ENCODE measurements at places on chromosomes 4 and X. TPM values are rescaled to one million over a fixed set of nuclear protein-coding genes. Genes with fewer than 3 reads are reported as not detected.
A peak's percentile ranks its signal among the peaks of the same experiment; 100 is the strongest.

- DNase-seq, result no peak
- H3K27me3 ChIP-seq, result no peaks in the 10 kb centered on the region
- H3K4me3 ChIP-seq, result no peak overlapping the region
- H3K36me3 ChIP-seq, result no peaks in the 10 kb centered on the region
- no peak overlapping the region for H3K27ac ChIP-seq
Measured at GRCh38 chr4:10530137-10530786, 73.0 kb upstream of the ZNF518B start.

GRCh38 chr4:120132935-120133334 lies 66.3 kb upstream of the MAD2L1 start:
- H3K27ac ChIP-seq, result no peak overlapping the region
- DNase-seq, result no peak
- peaks cover 2% of the 10 kb centered on the region for H3K27me3 ChIP-seq

DNA sequence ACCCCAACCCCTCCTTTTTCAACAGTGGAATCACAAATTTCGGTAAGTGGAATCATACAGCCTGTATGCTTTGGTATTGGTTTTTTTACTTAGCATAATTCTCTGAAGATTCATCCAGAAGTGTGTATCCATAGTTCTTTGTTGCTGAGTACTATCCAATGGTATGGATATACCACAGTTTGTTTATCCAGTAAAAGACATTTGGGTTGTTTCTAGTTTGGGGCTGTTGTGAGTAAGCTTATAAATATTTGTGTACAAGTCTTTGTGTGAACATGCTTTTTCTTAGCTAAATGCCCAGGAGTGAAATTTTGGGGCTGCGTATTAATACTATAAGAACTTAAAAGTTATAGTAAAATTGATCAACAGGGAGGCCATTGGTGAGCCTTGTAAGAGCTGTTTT lies 57.5 kb upstream of the GC start:
- H3K27me3 ChIP-seq, result no peaks in the 10 kb centered on the region
- H3K4me1 ChIP-seq, result no peaks in the 10 kb centered on the region
- H3K36me3 ChIP-seq, result no peaks in the 10 kb centered on the region
- H3K4me3 ChIP-seq, result no peak overlapping the region
- no peak overlapping the region for H3K27ac ChIP-seq

- H3K4me3 ChIP-seq, result no peak overlapping the region
- no peak overlapping the region for H3K27ac ChIP-seq
- H3K36me3 ChIP-seq, result no peaks in the 10 kb centered on the region
- DNase-seq, result no peak
- H3K27me3 ChIP-seq, result peaks cover 5% of the 10 kb centered on the region
Measured at GRCh38 chrX:43446752-43447151, 209.3 kb upstream of the MAOA start.

GRCh38 chr4:3449047-3449573 lies 7.3 kb downstream of the HGFAC start:
- no peak for DNase-seq
- H3K27me3 ChIP-seq, result no peaks in the 10 kb centered on the region
- no peaks in the 10 kb centered on the region for H3K4me1 ChIP-seq
- no peaks in the 10 kb centered on the region for H3K36me3 ChIP-seq

DNA sequence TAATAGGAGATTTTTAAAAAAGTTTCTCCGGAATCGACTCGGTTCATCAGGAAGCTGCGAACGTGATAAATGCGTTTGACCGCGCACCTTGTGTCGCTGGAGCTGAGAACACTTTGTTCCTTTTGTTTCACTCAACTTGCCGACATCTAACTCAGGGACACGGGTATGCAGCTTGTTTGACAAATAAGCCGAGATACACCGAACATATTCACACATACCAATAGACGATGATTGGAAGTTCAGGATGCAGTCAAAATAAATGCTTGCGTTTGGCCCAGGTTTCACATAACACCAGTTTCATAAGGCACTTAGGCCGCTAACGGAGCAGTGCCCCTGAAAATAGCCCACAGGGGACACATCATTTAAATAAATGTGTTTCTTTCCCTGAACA lies 932 bp upstream of the SHISA3 start:
- DNase-seq, result no peak
- H3K27me3 ChIP-seq, result peaks cover 39% of the 10 kb centered on the region
- no peak overlapping the region for H3K27ac ChIP-seq
- H3K4me3 ChIP-seq, result no peak overlapping the region

- H3K4me3 ChIP-seq, result no peak overlapping the region
- no peaks in the 10 kb centered on the region for H3K27me3 ChIP-seq
Measured at GRCh38 chr4:62075521-62075920, 875.4 kb downstream of the ADGRL3 start.

GRCh38 chr4:142721187-142721586 lies 124.9 kb downstream of the INPP4B start:
- no peak overlapping the region for H3K4me3 ChIP-seq
- peaks cover 2% of the 10 kb centered on the region for H3K4me1 ChIP-seq
- DNase-seq, result no peak
- no peaks in the 10 kb centered on the region for H3K27me3 ChIP-seq

DNA sequence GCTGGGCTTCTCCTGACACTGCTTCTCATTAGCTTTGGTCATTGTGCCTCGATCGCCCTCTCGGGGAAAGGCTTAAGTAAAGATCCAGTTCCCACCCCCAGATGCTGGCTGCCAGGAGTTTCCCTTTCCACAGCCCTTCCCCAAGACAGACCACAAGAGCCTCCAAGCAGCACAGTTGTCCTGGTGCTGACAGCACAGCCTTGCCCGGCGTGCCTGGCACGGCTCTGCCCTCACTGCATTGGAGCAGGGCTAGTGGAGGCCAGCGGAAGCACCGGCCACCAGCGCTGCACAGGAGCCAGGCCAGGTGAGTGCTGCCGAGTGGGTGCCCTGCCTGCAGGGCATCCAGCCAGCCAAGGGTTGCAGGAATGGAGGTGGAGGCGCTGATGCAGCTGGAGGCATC lies 9.7 kb upstream of the MSANTD1 start:
- no peak for DNase-seq
- no peaks in the 10 kb centered on the region for H3K27me3 ChIP-seq
- H3K36me3 ChIP-seq, result peaks cover 47% of the 10 kb centered on the region
- H3K4me3 ChIP-seq, result no peak overlapping the region

GRCh38 chrX:42246814-42247213 lies 323.5 kb upstream of the CASK start:
- H3K4me3 ChIP-seq, result no peak overlapping the region
- H3K27me3 ChIP-seq, result no peaks in the 10 kb centered on the region
- DNase-seq, result no peak
- no peaks in the 10 kb centered on the region for H3K4me1 ChIP-seq
- H3K27ac ChIP-seq, result no peak overlapping the region
- no peaks in the 10 kb centered on the region for H3K36me3 ChIP-seq

GRCh38 chr4:47145630-47146029 lies 114.3 kb downstream of the GABRB1 start:
- H3K36me3 ChIP-seq, result no peaks in the 10 kb centered on the region
- no peak overlapping the region for H3K27ac ChIP-seq
- no peaks in the 10 kb centered on the region for H3K4me1 ChIP-seq
- H3K4me3 ChIP-seq, result no peak overlapping the region

DNA sequence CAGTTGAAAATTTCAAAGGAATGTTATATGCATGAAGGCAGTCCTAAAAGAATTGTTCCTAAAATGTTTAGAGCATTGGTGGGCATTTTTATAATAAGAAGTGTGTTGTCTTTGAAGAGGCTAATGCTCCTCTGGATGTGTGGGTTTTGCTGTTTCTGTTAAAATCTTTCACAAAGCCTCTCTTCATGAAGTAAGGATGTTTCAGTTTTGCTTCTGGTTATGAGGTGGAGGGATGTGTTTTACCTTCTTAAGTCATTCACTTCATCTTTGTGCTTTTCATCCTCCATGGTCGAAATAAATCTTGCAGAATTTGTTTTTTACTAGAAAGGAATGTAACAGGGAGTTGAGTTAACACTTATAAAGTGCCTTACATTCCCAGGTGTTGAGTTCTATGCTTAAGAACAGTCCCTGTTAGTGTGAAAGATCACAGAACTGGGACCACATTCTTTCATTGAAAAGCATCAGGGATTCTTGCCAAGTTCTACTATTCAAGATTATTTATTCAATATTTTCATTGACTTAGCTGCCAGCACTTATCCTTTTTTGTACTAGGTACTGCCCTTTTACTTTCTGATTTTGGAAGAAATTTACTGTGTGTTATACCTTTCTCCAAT lies 21.1 kb downstream of the FHIP1A start:
- H3K27ac ChIP-seq, result no peak overlapping the region
- H3K27me3 ChIP-seq, result no peaks in the 10 kb centered on the region
- H3K4me1 ChIP-seq, result no peaks in the 10 kb centered on the region
- no peak for DNase-seq
- H3K36me3 ChIP-seq, result no peaks in the 10 kb centered on the region

DNA sequence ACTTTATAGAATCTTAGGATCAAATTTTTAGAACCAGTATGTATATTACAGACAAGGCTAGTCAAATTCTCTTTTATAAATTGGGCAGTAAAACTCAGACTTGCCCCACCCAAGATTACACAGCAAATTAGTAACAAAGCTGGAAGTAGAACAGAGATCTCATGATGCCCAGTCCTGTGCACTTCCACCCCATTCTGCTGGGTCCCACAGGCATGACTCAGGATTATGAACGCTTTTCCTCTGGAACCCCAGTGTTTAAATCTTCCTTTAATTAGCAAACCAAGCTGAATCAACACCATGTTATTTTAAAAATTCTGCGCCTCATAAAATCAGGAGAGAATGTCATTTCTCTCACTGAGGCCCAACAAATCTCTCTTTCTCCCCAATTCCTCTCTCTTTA lies 1.5 kb upstream of the IL13RA2 start:
- no peaks in the 10 kb centered on the region for H3K4me1 ChIP-seq
- H3K4me3 ChIP-seq, result no peak overlapping the region
- H3K27ac ChIP-seq, result no peak overlapping the region
- no peaks in the 10 kb centered on the region for H3K27me3 ChIP-seq
- H3K36me3 ChIP-seq, result no peaks in the 10 kb centered on the region

DNA sequence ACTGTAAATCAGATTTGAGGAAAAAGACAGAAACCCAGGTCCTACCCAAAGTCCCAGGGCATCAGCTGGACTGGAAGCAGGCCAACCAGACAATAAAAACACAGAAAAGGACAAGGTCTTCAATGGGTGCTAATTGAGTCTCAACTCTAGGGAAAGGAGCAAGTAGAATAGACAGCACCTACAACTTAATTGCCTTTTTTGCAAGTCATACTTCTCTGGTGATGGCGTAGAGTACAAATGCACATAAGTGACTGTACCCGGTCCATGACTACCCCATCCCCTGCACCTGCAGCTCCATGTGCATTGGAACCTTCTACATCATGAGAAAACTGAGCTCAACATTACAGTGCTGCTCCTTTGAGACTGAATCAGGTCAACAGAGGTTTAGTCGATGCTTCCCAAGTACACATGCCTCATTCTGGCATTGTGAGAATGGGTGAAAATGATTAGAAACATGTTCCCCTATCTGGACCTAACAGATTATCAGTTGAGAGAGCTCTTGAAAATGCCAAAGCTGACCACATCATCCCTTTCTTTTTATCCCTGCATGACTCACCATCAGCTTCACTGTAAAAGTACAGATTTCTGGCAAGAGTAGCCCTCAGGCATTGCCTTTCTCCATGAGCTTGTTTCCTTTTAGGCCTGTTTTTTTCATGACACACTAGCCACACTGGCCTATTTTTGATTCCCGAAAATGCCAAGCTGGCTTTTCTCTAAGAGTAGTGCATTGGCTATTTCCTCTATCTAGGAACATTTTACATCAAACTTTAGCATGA lies 298.3 kb downstream of the HS3ST1 start:
- no peaks in the 10 kb centered on the region for H3K27me3 ChIP-seq
- no peak for DNase-seq
- no peaks in the 10 kb centered on the region for H3K4me1 ChIP-seq
- no peaks in the 10 kb centered on the region for H3K36me3 ChIP-seq

- no peak overlapping the region for H3K27ac ChIP-seq
- no peaks in the 10 kb centered on the region for H3K36me3 ChIP-seq
- DNase-seq, result no peak
- H3K4me1 ChIP-seq, result no peaks in the 10 kb centered on the region
- no peak overlapping the region for H3K4me3 ChIP-seq
Measured at GRCh38 chr4:96744676-96745075, 904.8 kb downstream of the PDHA2 start.

GRCh38 chrX:134821901-134822300 lies 163.6 kb upstream of the PLAC1 start:
- no peak for DNase-seq
- H3K27me3 ChIP-seq, result no peaks in the 10 kb centered on the region
- no peaks in the 10 kb centered on the region for H3K4me1 ChIP-seq
- H3K27ac ChIP-seq, result no peak overlapping the region
- H3K36me3 ChIP-seq, result no peaks in the 10 kb centered on the region

- H3K4me1 ChIP-seq, result peaks cover 7% of the 10 kb centered on the region
- H3K36me3 ChIP-seq, result no peaks in the 10 kb centered on the region
- DNase-seq, result peak; percentile 51
- H3K4me3 ChIP-seq, result no peak overlapping the region
- no peak overlapping the region for H3K27ac ChIP-seq
Measured at GRCh38 chr4:6264225-6264540, 5.5 kb upstream of the WFS1 start.

DNA sequence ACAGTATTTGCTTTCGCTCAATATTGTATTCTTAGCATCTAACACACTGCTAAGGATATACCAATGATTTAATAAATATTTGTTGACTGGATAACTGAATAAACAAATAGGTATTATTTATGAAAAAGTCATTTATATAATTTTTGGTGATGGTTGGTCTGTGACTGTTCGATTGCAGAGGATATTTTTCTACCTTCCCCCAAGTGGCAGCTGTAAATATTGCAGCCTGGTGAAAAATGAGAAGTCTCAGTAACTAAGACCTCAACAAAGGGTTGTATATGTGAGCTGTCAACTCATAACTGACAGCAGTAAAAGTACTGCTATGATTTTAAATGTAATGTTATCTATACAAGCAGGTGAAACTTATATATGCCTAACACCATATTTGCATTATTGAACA lies 36.0 kb downstream of the HTR2C start:
- H3K27ac ChIP-seq, result no peak overlapping the region
- DNase-seq, result no peak
- no peak overlapping the region for H3K4me3 ChIP-seq
- H3K27me3 ChIP-seq, result no peaks in the 10 kb centered on the region
- H3K36me3 ChIP-seq, result no peaks in the 10 kb centered on the region
- H3K4me1 ChIP-seq, result no peaks in the 10 kb centered on the region

- no peaks in the 10 kb centered on the region for H3K27me3 ChIP-seq
- no peak for DNase-seq
- no peaks in the 10 kb centered on the region for H3K36me3 ChIP-seq
- no peak overlapping the region for H3K27ac ChIP-seq
- H3K4me1 ChIP-seq, result peaks cover 22% of the 10 kb centered on the region
Measured at GRCh38 chr4:3035674-3036073, 38.7 kb downstream of the HTT-AS start.

- no peak for DNase-seq
- H3K27ac ChIP-seq, result no peak overlapping the region
- H3K4me3 ChIP-seq, result no peak overlapping the region
- no peaks in the 10 kb centered on the region for H3K27me3 ChIP-seq
- no peaks in the 10 kb centered on the region for H3K36me3 ChIP-seq
Measured at GRCh38 chr4:36900446-36900987, 344.0 kb upstream of the NWD2 start.

DCLK2 gene
- total RNA-seq, result not detected

SMIM20 gene
- total RNA-seq, result 9.1 TPM

NAA11 gene
- not detected for total RNA-seq

RNF128 gene
- total RNA-seq, result not detected

SPANXN3 gene
- total RNA-seq, result not detected

REST gene
- total RNA-seq, result 56.8 TPM

TXK gene
- total RNA-seq, result 67.0 TPM

DRD5 gene
- total RNA-seq, result not detected

FOXP3 gene
- total RNA-seq, result 3.7 TPM

UNC5C gene
- total RNA-seq, result not detected
